ENCODE measurements at places on chromosomes 2 and 18.

DNA sequence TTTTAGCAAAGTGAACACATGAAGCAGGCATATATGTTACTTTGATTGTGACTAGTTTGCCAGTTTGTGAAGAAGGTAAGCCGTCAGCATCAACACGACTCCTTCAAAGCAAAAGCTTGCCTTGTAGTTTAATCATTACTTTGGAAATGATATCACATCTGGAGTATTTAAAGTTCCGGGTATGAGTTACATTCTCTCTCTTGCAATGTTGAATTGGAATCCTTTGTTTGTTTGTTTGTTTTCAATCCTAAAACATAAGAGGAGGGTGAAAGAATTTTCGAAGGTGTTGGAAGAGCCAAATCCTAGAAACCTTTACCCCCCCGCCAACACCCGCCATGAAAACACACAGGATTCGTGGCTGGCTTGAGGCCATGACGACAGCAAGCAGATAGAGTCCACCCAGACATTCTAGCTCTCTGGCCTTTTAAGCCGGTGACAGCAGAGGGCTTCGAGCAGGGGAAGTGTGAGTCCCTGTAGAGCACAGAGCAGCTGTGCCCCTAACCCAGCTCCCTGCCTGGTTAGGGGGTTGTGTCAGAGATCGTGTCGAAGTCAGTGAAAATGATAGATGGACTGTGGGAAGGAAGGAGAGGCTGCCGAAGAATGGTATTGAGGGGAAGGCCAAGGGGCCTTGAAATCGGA lies 103.8 kb upstream of the SMIM21 start:
- DNase-seq: no peak

- peak; percentile 82 for DNase-seq
These were observed 1.1 kb upstream of the FARP2 start for GRCh38 chr2:241354668-241355658.

DNA sequence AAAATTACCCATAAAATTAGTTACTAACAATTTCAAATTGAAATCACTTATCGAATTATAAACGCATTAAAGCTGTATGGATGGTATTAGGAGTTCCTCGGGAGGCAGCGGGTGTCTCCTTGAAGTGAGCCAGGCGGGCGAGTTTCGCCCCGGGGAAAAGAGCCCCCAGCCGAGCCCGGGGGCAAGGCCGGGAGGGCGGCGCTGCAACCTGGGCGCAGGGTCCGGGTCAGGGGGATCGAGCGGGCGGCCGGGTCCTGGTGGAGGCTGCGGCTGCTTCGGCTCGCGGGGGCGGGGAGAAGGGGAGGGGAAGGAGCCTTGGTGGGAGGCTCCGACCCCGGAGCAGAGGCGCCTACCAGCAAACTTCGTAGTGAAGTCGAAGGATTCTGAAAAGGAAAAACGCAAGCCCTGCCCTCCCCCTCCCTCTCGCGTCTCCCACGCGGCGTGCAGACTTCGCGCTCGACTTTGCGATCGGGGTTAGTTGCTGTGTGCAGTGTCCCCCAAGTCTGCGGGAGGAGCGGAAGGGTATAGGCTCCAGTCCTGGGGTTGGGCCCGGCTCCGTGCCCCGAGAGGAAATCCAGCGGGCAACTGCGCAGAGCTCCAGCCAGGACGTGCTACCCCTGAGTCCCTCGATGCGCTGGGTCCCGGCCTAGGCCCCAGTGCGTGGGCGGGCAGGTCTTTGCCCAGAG lies 140.8 kb downstream of the MEIS1 start:
- peak; percentile 30 for DNase-seq

DNA sequence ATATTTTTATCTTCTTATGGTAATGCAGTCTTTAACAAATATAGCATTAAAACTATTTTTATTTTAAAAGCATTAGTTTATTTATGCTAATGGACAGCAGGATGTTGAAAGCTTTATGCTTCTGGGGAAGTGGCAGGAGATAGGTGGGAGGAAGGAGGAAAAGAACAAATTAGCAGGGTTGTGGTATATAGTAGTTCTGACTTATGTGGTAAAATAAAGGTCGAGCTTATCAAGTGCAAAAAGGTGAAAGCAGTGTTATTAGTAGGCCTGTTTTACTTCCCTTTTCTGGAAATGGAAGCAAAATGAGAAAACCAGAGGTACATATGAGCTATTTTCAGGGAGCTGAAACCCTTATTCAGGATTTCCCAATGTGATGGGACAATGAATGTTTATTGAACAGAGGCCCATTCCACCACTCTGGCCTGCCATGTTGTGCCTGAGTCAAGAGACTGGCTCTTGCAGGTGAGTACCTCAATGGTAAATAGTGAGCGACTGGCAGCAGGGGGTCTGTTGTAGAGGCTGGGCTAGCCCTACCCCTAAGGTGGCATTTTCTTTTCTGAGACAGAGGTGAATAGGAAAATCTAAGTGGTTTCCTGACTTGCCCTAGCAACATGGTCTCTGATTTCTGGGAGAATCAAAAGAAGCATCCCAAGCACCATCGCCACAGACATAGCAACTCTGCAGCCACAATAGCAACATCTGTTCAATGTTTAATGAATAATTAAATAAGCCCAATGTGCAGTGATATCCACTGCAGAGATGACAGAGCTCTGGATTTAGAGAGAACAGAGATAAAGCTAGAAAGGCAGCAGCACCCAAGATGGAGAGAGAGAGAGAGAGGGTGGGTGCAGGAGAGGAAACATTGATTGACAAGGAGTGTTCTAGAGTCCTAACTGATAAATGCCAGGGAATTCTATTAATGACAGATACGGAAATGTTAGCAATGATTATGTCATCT lies 119.7 kb downstream of the UPP2 start:
- no peak for DNase-seq

- DNase-seq: no peak
These were observed 28.2 kb upstream of the AMMECR1L start for GRCh38 chr2:127913808-127914457.

GRCh38 chr2:159051661-159052060 lies 83.2 kb downstream of the TANC1 start:
- no peak for DNase-seq

- DNase-seq: no peak
These were observed 1.4 kb downstream of the BOD1L2 start for GRCh38 chr18:57148263-57148662.

DNA sequence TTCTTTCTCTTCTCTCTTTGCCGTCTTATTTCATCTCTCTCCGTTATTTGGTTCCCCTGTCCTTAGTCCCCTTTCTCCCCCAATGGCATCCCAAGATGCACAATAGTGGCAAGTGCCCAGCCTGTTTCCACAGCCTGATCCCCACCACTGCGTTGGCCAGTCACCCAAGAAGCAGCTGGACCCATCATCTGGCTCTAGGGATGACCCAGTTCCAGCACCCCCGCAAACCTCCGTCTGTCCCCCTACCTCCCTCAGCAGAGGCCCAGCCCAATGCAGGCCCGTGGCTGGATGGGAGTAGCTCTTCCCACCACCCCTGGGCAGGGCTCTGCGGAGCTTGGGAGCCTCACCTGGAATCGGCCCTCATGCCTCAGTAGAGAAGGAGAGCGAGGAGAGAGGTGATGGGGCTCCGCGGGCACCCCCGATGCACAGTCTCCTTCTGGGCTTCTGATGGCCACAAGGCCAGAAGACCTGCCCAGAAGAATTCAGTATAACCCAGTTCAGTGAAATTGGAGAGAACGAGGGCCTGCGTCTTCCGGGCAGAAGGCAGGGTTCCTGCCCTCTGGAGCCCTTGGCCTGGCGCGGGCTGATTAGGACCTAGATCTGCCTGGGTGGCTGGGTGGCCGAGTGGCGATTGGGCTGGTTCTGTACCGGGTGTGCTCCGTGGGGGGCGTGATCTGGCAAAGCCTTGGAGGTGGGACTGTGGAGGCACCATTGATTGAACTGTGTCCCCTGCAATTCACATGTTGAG lies 50.9 kb downstream of the RRM2 start:
- DNase-seq: no peak

- DNase-seq: peak; percentile 19
These were observed 1.5 kb downstream of the C18orf54 start for GRCh38 chr18:54359233-54359632.

- peak; percentile 75 for DNase-seq
These were observed 10.9 kb downstream of the ANKRD23 start for GRCh38 chr2:96832754-96833507.

DNA sequence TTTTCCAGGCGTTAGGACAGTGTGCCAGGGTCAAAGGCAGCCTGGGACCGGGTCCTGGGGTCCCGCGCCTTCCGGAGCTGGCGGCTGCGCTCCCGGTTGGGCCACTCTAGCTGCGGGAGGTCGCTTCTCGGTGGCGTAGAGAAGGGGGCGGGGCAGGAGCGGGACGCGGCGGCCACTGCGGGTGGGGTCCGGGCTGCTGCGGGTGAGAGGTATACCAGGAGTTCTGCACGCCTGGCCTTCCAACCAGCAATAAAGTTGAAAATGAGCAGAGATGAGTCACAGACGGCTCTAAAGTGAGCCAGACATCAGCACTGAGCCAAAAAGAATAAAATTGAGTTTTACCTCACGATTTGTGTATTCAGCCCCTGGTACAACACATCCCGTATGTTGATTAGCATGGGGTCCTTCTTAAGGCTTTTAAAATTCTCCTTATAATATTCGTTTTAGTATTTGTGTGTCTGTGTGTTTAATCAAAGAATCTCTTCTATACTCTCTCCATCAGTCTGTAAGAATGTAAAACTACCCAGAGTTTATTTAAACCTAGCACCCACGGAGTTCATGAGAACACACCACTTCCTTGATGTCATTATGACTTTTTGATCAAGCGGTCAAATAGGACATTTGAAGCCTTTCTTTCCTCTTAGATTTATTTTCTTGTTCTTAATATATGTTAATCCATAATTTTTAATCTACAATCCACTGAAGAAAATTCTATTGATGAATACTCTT lies at the start of gene C1GALT1C1L:
C1GALT1C1L (minus strand) TSS at position 108 of the 729 bp plus-strand sequence; CDS start at position 1, 107 bp downstream.
- peak; percentile 59 for DNase-seq

GRCh38 chr2:227472265-227473121 lies 537 bp downstream of the AGFG1 start:
- peak; percentile 42 for DNase-seq

DNA sequence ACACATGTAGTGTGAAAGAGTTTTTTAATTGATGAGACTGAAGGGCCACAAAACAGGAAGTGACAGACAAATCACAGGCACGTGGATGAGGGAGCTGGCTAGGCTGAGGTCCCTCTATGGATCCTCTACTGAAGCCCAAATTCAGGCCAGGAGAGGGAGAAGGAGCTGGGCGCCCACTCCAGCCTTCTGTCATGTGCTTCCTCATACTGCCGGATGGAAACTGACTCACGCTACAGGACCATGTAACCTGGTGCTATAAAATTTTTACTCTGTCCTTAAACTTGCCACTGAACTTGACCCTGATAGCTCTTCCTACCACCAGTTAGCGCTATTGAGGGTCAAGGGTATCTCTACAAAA lies 31.3 kb downstream of the PSTPIP2 start:
- no peak for DNase-seq

GRCh38 chr2:290090-290722 lies 2.3 kb upstream of the ALKAL2 start:
- peak; percentile 89 for DNase-seq

GRCh38 chr2:165868211-165868610 lies 74.2 kb upstream of the GALNT3 start:
- peak; percentile 60 for DNase-seq

DNA sequence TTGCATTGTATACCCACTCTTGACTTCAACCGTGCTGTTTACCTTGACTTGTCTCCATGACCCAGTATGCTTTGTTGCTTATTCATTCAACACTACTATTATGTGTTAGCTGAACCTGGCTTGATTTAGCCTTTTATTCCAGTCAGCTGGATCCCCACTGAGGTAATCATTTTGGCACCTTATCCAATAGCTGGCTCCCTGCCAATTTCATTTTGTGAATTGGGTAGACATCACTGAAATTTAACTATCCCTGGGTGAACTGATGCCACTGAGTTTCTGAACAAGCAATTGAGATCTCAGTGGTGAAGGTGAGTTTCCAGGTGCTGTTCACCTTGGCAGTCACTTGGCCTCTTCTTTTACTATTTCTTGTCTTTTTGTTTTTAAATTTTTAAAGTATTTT lies 584.3 kb downstream of the ADCYAP1 start:
- DNase-seq: no peak

GRCh38 chr2:59540864-59541263 lies 1012.6 kb downstream of the BCL11A start:
- DNase-seq: no peak

DNA sequence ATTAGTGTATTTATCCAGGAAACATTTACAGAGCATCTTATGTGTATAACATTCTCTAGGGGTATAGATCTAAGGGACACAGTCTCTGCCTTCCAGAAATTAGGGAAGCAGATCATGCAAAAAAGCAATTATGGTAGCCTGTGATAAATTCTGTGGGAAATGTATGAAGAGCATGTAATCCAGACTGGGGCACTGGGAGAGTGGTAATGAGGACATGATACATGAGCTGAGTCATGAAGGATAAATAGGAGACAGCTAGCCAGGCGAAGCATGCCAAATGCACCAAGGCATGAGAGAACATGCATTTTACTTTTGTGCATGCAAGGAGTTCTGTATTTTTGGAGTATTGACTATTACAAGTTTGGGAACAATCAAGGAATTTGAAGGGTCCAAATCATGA lies 8.9 kb upstream of the RPRM start:
- DNase-seq: no peak

DNA sequence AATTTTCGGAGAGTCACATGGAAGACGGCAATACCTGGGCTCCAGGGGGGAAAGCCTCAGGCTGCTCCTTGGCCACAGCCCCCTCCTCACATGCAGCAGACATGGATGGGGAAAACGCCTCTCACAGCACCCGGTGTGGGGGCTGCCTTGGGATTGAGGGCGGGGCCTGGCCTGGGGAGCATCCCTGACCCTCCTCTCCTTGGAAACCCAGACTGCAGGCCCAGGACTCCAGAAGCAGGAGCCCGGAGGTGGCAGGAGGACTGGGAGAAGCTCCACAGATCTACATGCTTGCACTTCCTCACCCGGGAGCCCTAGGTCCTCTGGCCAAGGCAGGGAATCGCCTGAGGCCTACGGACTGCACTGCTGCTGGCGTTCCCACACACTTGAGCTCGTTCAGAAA lies 12.1 kb upstream of the HES6 start:
- DNase-seq: no peak

- peak; percentile 23 for DNase-seq
These were observed 84.5 kb downstream of the AFF3 start for GRCh38 chr2:100057901-100058261.

GRCh38 chr2:221478485-221478863 lies 93.6 kb downstream of the EPHA4 start:
- DNase-seq: no peak

DNA sequence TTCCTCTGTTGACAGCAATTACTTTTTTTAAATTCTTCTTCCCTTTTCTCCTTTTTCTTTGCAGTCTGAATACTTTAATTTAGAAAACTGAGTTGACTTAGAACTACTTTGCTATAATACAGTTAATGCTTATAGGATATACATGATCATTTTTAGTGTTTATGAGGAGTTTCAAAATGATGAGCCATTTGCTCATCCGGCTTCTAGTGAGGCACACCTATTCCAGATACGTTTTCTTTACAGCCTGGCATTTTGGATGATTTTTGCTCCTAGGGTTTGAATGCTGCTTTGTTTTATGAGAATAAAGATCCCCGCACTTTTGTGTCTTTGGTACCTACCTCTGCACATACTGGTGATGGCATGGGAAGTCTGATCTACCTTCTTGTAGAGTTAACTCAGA lies 52.8 kb downstream of the EIF5B start:
- no peak for DNase-seq

- peak; percentile 93 for DNase-seq
These were observed 16.1 kb upstream of the CREB1 start for GRCh38 chr2:207513551-207514257.

- no peak for DNase-seq
These were observed 234.3 kb downstream of the AGAP1 start for GRCh38 chr2:235727891-235728799.

GRCh38 chr2:231397011-231397927 lies 1.8 kb downstream of the B3GNT7 start:
- DNase-seq: no peak

- DNase-seq: no peak
These were observed 61.1 kb downstream of the DDX1 start for GRCh38 chr2:15652801-15653200.

GRCh38 chr2:222050981-222051380 lies 247.8 kb downstream of the PAX3 start:
- DNase-seq: no peak

Measured in choroid plexus epithelial cell (primary cell).